Activated CD4-positive, alpha-beta T cell treated with anti-CD3 and anti-CD28 coated beads, Interleukin-2, amount 10 ng/mL, durations not matched to agents 7 days and 5 days (primary cell): ENCODE measurements at places on chromosomes 3 and 15. TPM values are rescaled to one million over a fixed set of nuclear protein-coding genes. Genes with fewer than 3 reads are reported as not detected.

GRCh38 chr3:49614936-49615335, 59.2 kb upstream of the APEH start:
- DNase-seq: no peak

GRCh38 chr3:140510303-140510861, 167.5 kb upstream of the TRIM42 start:
- DNase-seq: no peak

DNA sequence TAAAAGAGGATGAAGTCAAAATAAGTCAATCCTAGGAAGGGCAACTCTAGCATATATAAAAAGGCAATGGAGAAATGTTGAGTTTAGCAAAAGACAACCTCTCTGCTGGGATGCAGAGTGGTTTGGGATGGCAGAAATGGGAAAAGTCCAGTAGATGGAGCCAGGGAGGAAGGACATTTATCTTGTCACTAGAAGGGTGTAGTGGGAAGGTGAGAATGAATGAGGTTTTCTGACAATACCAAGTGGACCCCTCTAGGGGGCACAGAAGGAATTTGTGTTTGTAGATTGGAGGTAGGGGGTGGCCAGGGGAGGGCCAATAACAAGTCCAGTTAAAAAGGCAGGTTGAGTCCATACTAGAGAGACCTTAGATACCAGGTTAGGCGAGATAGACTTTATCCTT, 80.0 kb downstream of the THSD4 start:
- DNase-seq: no peak

- DNase-seq: no peak
These were observed 14.8 kb downstream of the FYCO1 start for GRCh38 chr3:45980819-45981218.

GRCh38 chr15:64772488-64772887, 2.9 kb downstream of the RBPMS2 start:
- DNase-seq: no peak

GRCh38 chr3:141379250-141379966, 11.1 kb downstream of the ZBTB38 start:
- peak; percentile 12 for DNase-seq

DNA sequence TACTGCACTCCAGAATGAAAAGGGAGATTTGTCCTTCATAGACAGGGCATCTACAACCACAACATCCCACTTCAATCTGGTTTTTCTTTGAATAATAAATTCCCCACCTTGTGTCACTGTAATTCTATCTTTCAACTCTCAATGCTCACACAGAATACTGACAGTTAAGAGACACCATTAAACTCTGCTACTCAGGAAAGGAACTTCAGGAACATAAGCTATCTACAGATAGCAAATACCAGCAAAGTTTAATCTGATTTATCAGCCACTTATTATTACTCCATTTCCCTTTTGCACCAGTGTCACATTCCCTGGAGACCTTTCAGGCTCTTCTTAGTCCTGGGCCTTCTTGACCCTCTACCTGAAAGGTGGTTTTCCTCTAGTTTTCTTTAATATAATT, 152.0 kb upstream of the LPP start:
- DNase-seq: no peak

DNA sequence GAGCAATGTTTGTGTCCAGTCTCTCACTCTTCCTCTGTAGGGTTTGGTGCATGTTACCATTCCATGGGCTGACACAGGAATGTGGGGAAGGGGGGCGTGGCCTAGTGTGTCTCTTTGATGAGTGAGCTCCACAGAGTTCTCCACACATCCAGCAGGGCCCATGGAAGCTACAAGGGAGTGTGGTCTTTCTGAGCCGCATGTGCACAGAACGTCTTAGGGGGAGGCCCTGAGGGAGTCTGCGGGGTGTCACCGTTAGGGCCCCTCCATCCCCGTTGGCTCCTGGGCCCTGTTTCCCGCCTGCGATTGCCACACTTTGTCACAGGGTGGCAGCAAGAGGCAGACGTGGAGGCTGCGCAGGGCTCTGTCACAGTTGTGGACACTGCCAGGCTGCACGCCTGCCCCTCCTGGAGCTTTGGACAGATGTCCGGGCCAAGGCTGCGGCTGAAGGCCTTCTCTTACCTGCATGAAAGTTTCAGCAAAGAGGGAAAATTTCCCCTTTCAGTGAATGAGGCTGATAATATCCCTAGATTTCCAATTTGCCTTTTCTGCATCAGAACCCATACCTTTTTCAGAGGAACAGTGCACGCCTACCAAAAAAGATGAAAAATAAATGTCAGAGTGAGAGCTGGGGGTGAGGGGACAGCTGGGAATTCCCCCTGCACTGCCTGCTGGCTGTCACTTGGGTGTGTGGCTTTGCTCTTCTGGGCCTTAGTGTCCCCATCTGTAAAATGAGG, 24.3 kb downstream of the CACNA2D3 start:
- no peak for DNase-seq

DNA sequence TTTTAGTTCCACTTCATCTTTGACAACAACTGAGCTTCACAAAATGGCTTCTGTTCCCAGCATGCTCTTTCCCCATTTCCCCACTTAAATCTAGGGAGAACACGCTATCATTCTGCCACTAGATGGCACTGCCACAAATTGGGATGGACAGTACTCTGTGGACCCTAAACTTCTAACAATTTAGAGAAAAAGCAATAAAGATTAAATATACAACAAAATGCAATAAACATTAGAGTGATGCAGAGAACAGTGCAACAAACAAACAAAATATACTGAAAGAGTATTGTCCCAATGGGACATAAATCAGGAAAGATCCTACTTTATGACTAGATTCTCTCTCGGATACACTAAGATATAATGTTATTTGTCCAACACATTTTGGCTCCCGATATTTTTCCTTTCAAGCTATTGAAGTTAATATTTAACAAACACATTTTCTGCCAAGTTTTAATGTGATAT, 169.7 kb upstream of the TMCO5A start:
- peak; percentile 15 for DNase-seq

DNA sequence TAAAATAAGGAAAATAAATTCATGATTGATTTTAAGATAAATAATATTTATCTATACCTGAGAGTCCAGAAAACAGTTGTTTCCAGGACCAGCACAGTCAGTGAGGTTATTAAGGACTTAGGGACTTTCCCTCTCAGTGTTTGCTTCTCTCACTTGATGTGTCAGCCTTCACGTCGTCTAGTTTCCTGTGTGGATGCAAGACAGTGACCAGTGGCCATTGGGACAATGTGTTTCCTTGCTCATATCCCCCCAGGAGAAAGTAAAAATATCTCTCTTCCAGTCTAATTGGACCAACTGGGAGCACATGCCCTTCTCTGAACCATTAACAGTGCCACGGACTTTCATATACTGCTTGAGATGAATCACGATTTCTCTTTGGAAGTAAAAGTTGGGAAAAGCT, 157.8 kb upstream of the CTNNB1 start:
- DNase-seq: no peak

- DNase-seq: no peak
These were observed 276.0 kb downstream of the UACA start for GRCh38 chr15:70487387-70487740.

DNA sequence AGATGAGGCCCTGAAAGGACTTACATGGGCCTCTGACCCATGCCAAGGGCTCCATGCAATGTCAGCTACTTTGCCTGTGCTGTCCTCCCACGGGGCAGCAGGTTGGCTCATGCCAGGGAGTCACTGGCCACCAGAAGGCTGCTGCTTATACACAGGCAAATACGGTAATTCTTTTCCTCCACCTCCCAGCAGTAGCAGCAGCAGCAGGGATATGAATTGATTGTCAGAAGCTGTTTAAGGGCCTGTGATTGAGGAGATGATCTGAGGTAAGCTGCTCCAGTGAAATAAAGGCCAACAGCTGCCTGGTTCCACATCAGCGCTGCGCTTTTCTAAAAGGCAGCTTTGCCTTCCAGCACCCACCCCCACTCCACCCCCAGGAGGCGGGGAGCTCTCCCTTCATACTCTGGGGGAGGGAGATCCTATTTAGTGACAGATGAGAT, 250.5 kb downstream of the SHQ1 start:
- DNase-seq: no peak

DNA sequence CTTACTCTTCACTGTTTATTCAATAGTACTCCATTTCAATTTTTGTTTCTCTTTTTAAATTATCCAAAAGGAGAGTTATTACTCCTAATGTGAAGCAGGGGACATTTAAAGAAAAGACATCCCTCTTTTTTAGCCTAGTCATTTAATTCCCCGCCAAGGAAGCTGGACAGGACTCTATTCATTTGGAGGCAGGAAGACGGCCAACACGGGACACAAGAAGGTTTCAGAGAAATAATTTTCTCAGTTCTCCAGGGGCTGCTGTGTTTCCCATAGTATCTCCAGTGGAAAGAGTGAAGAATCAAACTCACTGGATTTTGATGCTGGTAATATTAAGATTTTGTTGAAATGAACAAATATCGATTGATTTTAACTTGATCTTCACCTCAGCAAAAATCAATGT, 833.7 kb downstream of the ROBO2 start:
- DNase-seq: no peak

DNA sequence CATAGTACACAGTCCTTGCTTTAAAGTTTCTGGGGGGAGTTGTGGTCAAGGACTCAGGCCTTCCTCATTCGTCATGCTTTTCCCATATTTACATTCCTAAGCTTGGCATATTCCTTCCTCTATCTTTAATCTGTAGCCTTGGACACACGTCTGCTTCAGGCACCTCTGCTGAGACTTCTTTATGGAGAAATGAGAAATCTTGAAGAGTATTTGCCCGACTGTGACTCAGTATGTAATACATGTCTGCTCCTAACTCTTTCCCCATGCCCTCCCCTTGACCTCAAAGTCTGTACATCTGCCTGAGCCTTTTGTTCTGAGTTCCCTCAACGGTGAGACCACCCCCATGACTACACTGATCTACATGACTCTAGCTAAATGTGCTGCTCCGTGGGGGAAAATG, 246.1 kb downstream of the SI start:
- DNase-seq: no peak

- no peak for DNase-seq
These were observed 2.4 kb upstream of the MESD start for GRCh38 chr15:80992006-80992405.

DNA sequence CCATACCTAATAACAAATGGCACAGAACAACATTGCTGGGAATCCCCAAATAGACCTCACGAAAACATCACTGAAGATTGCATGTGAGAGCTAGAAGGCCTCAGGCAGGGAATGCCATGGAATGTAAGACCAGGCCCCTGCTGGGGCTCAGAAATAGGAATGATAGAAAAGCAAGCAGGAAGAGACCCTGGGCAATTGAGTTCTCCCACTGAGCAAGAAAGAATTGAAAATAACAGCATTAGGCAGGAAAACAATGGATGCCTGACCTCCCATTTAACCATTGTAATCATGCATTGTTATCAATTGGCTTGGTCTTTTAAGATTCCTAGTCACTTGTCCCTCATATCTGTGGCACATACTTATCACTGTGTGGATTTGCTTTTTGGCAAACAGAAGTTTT, 581.6 kb downstream of the FHIT start:
- no peak for DNase-seq

GRCh38 chr3:32282578-32283154, 44.2 kb downstream of the CMTM8 start:
- DNase-seq: no peak

GRCh38 chr3:53536282-53536681, 41.9 kb downstream of the CACNA1D start:
- DNase-seq: no peak

DNA sequence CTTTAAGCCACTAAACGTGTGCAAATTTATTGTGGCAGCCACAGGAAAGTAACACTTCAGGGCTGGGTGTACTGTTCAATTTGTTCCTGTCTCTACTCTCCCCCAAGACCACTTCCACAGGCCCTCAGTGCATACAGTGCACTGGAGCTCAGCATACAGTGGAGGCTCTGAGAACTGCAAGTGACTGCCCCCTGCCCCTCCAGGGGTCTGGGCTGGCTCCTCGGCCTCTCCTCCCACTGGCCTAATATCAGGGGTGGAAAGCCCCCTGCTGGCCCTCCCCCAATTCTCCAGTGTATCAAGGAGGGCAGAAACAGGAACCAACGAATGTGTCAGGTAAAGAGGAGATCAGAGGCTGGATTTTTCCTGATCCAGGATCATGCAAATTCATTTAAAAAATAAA, 19.9 kb upstream of the HEG1 start:
- no peak for DNase-seq

DNA sequence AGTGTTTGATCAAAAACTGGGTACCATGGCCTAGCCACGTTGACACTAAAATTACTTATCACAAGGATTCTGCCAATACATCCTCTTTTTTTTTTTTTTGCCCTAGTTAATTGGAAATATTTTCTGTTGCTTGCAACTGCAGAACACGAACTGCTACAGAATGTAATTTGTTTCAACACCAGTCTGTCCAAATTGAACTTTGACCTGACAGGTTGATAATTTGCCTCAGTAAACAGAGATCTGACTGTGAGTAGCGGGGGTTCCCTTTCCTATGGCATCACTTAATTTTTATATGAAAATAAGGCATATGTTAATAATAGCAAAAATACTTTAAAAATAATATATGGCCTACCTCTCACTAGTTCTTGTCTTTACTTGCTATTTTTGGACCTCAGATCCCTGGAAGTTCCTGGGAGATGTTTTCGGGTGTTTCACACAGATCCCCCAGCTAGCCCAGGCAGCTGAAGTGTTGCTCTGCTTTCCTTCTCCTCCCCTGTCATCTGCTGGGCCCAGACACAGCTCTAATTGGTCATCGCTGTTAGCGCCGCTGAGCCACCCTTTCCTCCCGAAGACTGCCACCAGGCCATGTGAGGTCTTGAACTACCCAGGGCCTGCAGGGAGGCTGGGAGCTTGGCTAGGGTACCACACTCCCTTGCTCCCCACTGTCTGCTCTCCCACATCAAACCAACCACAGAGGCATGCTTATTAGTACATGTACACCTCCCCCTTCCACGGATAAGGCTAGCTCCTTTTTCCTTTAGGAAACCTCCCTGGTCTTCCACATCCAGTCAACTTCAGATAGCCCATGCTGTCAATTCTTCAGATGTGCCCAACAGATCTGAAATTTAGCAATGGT, 89.8 kb upstream of the RNF7 start:
- no peak for DNase-seq

DNA sequence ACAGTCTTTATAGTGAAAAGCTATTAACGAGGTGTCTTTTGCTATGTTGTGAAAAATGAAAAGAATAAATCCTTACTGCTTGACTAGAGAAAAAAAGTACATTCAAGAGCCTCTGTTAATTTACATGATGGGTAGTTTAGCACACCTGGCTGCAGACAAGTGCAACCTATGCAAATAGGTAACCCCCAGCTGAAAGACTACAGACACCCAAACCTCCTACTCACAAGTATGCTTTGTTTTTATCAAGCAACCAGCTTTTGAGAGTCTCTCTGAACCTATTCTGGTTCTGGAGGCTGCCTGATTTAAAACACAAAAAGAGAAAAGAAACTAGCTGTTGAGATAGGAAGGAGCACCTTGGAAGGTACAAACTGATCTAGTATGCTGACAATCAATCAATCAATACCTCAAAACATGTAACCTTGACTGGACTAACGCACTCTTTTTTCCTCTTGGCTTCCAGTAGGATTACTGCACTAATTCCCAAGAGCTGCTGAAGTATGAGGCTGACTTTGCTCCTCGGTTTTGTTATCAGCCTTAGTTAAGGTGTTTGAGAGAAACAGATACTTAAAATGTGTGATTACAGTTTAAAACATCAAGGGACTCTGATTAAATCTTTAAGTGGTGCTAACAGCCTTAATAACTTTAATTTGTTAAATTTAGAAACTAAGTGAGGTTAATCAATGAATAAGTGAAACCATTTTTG, 63.6 kb downstream of the OSBPL10 start:
- DNase-seq: no peak

PDZRN3 gene
- not detected for total RNA-seq

FRMD4B gene
- 8.2 TPM for total RNA-seq

TM4SF4 gene
- not detected for total RNA-seq

PLA2G4E gene
- total RNA-seq: not detected

EFCC1 gene
- 0.07 TPM for total RNA-seq

C15orf40 gene
- total RNA-seq: 21.5 TPM

NUTM1 gene
- total RNA-seq: not detected

ROPN1 gene
- not detected for total RNA-seq
